ENCODE measurements at places on chromosomes 16 and 17.

GRCh38 chr17:50884439-50885311, 18.5 kb upstream of the TOB1 start:
- DNase-seq, result no peak

DNA sequence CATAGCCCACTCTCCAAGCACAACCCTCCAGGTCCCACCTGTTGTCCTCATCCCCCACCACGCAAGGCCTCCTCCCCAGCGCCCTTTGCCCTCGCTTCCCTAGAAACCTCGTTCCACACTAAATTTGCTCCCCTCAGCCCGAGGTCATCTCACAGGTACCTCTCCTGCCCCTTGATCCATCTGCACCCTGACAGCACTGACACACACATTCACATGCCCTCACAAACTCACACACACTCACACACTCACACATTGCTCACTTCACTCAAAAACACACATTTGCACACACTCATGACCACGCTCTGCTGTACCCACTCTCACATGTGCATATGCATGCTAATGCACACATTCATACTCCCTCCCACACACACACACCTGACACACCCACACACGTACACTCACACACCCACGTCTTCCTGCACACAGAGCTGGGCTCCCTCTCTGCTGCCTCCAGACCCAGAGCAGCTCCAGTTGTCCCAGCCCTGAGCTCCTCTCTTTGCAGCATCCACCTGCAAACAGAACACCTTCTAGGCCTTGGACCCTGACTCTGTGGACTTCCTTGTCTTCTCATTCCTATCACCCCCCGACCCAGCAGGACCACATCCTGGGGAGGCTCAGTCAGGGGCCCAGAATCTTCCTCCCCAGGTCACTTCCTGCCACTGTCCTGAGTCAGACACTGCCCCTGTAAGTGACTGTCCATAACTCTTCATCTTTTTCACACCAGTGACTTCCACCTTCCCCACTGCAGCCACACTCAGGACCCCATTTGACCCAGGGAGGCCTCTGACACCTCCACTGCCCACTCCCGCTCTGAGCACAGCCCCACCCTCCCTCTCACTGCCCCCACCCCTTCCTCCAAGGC, 4.9 kb downstream of the ASGR2 start:
- DNase-seq, result no peak

- DNase-seq, result no peak
Observed at GRCh38 chr16:50534958-50535357, 13.2 kb upstream of the NKD1 start.

- DNase-seq, result no peak
Observed at GRCh38 chr16:1906846-1907165, 11.4 kb downstream of the HS3ST6 start.

- DNase-seq, result no peak
Observed at GRCh38 chr17:1764284-1764683, 2.4 kb downstream of the SERPINF1 start.

GRCh38 chr16:87740909-87741424, 24.8 kb downstream of the KLHDC4 start:
- DNase-seq, result no peak

DNA sequence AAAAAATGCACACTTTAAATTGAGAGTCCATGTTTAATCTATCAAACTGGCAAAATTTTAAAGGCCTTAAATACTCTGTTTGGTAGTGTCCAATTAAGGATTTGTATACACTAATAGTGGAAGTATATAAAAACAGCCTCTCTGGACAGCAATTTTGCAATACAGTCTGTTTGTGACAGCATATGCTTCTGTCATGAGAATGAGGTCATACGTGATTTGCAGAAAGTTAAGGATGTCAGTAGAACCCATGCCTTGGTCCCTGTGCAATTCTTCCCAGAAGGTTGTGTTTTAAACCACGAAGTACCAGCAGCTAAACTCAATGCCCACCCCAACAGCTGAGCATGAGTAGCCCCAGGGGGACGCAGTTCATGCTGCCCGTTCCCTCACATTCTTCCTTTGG, 78.4 kb downstream of the AIPL1 start:
- no peak for DNase-seq

GRCh38 chr17:45573924-45574770, 83.6 kb upstream of the PLEKHM1 start:
- DNase-seq, result no peak

DNA sequence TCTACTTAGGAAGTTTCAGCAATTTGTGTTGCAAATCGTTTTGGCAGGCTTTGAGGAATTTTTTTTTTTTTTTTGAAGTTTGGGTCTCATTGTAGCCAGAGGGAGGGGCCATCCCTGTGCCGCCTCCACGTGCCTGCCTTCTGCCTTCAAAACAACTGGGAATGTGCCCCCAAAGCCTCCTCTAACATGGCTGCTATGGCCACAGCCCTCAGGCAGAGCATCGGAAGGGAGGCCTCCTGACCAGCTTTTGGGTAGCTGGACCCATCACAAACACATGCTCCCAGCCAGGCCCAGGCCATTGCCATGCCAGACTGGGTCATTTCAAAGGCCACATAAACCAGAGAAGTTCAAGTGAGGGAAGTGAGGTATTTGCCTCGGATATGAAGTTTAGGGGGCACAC, 21.5 kb downstream of the C16orf82 start:
- DNase-seq, result no peak

DNA sequence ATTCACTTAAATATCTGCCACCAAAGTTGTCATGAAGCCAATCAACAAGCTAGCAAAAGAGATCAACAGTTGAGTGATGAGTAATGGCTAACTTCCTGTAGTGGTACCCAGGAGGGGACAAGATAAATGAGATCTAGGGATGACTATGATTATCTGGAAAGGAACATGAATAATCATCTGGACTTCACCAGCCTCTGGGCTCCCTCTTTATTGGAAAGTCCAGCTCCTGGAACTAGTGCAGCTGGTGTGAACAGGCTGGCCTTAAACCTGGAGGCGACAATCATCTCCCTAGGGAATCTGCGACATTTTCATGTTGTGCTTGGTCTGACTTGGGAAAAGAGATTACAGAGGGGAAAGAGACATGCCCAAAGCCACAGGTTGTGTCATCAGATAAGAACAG, 518.6 kb downstream of the GRIN2A start:
- no peak for DNase-seq

DNA sequence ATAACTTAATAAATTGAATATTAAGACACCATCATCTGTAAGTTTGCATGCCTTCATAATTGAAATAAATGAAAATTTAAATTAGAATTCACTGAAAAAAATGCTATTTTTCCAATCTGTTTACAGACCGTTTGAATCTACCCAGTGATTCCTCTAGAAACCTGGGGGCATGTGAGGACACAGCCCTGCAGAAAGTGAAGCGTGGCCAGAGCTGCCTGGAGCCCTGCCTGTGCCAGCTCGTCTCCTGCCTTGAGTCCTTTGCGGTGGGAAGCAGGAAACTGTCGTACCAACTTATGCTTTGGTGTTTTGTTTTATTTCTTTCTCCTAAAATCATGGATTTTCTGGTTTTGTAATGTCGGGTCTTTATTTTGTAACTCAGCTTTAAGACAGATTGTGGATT, 67.8 kb upstream of the FA2H start:
- DNase-seq, result no peak

GRCh38 chr16:7382521-7382920, 49.9 kb downstream of the RBFOX1 start:
- DNase-seq, result no peak

GRCh38 chr17:13995856-13996271, 73.4 kb upstream of the COX10 start:
- DNase-seq, result no peak

DNA sequence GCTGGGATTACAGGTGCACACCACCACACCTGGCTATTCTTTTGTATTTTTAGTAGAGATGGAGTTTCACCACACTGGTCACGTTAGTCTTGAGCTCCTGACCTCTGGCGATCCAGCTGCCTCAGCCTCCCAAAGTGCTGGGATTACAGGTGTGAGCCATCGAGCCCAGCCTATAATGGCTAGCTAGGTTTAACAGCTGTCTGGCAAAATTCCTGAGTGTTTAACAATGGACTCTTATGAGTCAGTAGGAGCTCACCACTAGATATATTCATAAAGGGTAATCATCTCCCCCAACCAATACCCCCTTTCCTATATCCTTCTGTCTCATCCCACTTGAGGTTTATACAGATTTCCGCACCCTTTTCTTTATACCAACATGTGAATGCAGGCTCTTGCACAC, 91.5 kb upstream of the CDH13 start:
- DNase-seq, result no peak

GRCh38 chr16:47150067-47150466, 6.3 kb upstream of the NETO2 start:
- DNase-seq, result no peak

GRCh38 chr16:5030251-5030870, 3.4 kb downstream of the NAGPA start:
- DNase-seq, result no peak

DNA sequence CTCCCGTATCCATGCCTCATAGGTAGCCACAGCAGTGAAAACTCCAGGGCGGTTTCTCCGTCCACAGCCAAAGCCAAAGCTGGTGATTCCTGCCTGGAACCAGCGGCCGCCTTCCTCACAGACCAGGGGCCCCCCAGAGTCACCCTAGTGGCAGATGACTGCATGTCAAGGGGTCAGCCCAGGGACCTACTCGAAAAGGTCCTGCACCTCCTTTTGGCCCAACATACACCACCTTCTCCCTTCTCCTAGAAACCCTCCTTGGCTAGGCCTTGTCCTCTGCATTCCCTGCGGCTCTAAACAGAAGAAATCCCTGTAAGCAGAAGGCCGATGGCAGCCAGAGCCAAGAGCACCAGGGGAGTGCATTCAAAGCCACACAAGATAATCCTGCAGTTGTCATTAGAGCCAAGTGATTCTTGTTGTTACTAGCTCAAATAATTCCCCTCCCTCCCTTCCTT, 6.1 kb downstream of the PRSS36 start:
- DNase-seq, result no peak

DNA sequence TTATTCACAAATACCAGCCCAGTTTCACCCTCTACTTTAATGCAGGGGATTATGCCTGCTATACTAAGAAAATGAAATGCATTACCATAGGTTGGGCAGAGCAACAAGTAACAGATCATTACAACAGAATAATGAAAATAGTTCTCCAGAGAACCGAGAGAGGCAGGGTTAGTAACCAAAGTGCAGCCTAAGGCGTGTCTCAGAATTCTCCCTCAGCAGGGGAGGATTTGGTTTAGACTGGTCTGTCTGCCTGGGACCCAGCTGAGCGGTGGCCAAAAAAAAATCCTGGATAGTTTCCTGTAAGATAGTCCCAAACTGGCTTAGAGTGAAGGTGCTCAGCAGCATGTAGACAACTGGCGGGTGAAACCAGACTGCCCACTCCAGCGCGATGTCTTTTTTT, 30.8 kb upstream of the ADCY7 start:
- DNase-seq, result no peak

DNA sequence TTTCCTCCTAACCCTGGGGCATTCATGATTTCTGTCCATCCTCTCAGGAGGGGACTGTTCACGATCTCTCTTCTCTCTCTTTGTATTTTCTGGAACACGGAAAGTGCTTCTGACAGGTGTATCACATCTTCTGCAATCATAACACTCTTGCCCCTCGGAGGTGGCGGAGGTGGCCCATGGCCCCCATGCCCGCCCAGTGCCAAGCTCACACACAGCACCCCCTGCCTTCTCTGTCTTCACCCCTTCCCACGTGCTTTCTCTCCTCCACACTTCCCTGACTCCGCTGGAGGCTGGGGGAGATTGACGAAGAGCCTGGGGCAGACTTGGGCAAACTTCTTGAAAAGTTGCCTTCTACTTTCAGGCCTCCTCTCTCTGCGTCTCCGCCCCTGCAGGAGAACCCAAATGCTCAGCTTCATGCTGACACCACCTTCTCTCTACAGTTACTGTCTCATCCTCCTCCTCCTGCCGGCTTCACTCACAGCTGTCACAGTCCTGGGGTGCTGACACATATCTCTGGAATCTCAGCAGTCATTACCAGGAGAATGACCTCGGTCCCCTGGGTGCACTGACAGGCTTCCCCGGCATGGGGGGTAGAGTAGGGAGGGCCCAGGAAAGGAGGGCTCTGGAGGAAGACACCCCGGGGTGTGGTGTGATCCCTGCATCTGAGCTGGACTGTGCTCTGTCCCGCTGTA, 127.1 kb downstream of the ENGASE start:
- DNase-seq, result no peak

- DNase-seq, result no peak
Observed at GRCh38 chr17:50541402-50541715, 5.6 kb upstream of the SPATA20 start.

DNA sequence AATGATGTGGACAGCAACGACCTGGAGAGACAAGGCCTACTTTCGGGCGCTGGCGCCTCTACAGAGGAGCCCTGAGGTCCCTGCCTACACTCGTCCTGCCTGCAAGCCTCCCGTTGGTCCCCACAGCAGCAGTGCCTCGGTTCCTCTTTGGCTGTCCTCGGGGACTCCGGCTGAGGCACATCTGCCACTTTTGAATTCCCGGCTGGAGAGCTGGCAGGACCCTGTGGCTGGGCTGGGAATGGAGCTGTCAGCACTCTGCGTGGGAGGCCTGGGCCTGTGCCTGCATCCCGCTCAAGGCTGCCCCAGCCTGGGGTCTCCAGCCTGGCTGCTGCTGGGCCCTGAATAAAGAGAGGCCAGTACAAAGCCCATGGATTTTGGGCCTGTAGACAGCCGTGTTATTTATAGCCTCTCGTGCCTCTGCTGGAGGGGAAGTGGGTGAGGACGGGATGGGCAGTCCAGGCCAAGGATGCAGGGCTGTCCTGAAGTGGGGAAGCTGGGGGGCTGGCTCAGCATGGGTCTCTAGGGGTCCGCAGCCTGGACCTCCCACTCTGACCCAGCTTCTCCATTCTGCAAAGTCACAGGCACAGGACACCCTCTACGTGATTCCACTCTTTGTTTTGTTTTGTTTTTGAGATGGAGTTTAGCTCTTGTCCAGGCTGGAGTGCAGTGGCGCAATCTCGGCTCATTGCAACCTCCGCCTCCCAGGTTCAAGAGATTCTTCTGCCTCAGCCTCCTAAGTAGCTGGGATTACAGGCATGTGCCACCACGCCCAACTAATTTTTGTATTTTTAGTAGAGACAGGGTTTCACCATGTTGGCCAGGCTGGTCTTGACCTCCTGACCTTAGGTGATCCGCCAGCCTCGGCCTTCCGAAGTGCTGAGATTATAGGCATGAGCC, 10.6 kb upstream of the SPNS2 start:
- DNase-seq, result no peak

- DNase-seq, result no peak
Observed at GRCh38 chr17:32654324-32654723, 167.5 kb downstream of the CDK5R1 start.

All from T47D (cell line).